ENCODE measurements at places on chromosomes 5 and 9. TPM values are rescaled to one million over a fixed set of nuclear protein-coding genes. Genes with fewer than 3 reads are reported as not detected.

The NSG2 gene
- polyA plus RNA-seq = 0.35 TPM

The CCDC127 gene
- 13.8 TPM for polyA plus RNA-seq

The GRXCR2 gene
- polyA plus RNA-seq = not detected

The PCDHB4 gene
- polyA plus RNA-seq = 1.9 TPM

The CD72 gene
- 3.6 TPM for polyA plus RNA-seq

The PCDHB10 gene
- 7.2 TPM for polyA plus RNA-seq

The ELOVL7 gene
- 20.3 TPM for polyA plus RNA-seq

The KIAA1958 gene
- 18.2 TPM for polyA plus RNA-seq

The IRX4 gene
- 0.48 TPM for polyA plus RNA-seq

The ANKRD18A gene
- 5.3 TPM for polyA plus RNA-seq

The CDC25C gene
- 11.7 TPM for polyA plus RNA-seq

The RELL2 gene
- polyA plus RNA-seq = 1.1 TPM

The TAS2R1 gene
- 0.42 TPM for polyA plus RNA-seq

The FRRS1L gene
- 2.3 TPM for polyA plus RNA-seq

GRCh38 chr5:127609011-127609410 is 39.9 kb upstream of the CTXN3 start:
- DNase-seq = no peak

- no peak for DNase-seq
Measured at GRCh38 chr9:38642951-38643814, 22.8 kb upstream of the ANKRD18A start.

- no peak for DNase-seq
Measured at GRCh38 chr9:88741335-88741734, 206.4 kb downstream of the NXNL2 start.

DNA sequence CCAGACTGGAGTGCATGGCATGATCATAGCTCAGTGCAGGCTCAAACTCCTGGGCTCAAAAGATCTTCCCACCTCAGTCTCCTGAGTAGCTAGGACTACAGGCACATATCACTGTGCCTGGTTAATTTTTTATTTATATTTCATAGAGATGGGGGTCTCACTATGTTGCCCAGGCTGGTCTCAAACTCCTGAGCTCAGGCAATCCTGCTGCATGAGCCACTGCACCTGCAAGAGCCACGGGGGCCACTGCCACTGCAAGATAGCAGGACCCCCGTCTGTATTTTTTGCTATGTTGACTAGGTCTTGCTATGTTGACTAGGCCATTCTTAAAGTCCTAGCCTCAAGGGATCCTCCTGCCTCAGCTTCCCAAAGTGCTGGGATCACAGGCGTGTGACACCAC is 6.5 kb downstream of the CYSTM1 start:
- no peak for DNase-seq

DNA sequence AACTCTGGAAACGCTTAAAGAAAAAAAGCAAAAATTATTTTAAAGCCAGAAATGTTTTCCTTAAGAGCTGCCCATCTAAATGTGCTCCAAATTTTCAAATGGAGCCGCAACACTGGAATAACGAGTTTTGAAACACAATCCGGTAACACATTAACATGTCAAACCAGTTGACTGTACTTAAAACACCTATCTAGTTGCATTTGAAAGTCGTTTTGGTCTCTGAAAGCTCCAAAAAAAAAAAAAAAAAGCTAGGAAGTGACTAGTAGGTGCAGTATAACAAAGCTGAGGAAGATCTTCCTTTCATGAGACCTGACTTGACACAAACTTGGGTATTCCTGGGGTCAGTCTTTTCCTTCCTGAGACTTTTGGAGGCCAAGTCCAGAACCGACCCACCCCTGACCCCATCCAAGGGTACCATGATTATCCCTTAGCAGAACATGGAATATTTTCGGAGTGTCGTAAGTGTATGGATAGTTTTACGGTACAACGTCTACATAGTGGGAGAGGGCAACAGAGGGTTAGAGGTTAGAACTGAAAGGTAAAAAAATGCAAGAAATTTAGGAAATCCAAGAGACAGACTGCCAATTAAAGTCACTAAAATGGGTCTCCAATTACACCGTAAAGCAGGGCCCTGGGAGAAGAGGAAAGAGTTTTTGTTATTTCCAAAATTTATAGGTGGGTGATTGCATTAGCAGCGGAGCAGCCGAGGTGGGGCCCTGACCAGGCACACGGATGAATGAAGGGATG is 812 bp downstream of the CETN3 start:
- DNase-seq = peak; percentile 30

DNA sequence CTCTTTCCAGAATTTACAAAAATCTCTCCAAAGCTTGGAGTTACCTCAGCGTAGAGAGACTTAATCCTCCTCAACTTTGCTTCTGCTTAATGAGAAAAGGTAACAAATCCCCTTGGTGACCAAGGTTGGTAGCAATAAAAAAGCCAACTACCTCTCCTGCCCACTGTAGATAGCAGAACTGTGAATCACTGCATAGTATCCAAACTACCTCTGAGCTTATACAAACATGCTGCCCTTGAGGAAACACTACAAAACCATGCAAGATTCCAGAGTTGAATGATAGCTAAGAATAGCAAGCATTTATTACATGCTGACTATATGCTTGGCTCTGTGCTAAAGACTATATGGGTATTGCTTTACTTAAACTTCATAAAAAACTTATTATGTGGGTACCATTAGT is 2.8 kb upstream of the ADAMTS12 start:
- DNase-seq = no peak

- no peak for DNase-seq
Measured at GRCh38 chr9:20508242-20508641, 114.1 kb downstream of the MLLT3 start.

DNA sequence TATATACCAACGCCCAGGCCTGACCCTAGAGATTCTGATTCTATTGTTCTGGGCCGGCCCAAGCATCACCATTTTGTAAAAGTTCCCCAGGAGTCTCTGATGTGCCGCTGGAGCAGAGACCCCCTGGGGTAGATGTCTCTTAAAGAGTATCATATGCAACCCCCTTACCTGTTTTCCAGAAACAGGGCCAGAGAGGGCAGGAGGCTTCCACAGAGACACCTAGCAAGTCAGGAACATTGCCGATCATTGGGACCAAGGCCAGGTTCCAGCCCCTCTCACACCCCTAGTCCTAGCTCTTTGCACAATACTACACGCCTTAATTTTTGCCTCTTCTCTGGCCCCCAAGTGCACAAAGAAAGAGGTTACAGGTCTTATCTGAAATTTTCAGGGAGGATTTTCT is 63.8 kb downstream of the TMOD1 start:
- DNase-seq = no peak

DNA sequence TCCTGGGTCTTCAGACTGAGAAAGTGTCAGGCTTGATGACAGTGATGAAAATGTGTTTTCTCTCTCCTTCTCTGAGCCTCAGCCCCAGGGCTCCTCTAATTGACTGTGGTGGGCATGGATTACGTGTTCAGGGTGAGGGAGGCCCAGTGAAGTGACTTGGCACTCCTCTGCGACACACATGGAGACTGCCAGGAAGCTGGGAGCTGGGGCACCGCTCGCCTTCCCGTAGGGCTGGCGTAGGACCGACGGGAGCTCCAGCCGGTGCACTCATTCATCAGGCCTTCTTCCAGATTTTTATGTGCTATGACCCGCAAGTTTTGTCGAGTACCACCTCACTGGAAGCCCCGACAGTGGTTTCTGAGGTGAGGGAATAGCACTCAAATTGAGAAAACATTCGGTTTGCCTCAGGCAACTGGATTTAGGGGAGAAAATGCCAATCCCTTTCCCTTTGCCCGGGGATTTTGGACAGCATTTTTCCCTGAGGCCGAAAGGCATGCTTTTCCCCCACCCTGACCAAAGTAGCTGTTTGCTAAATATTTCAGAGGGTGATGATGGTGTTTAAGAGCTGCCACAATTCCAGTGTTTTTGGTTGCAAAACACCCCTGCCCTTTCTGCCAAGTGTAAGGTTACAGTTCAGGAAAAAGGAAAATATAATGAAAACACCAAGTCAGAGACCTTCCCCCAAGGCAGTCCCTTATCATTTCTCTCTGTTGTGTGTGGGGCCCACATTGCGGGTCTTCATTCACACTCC is 83.7 kb downstream of the PCSK5 start:
- no peak for DNase-seq

- no peak for DNase-seq
Measured at GRCh38 chr5:64050296-64050695, 88.1 kb upstream of the HTR1A start.

DNA sequence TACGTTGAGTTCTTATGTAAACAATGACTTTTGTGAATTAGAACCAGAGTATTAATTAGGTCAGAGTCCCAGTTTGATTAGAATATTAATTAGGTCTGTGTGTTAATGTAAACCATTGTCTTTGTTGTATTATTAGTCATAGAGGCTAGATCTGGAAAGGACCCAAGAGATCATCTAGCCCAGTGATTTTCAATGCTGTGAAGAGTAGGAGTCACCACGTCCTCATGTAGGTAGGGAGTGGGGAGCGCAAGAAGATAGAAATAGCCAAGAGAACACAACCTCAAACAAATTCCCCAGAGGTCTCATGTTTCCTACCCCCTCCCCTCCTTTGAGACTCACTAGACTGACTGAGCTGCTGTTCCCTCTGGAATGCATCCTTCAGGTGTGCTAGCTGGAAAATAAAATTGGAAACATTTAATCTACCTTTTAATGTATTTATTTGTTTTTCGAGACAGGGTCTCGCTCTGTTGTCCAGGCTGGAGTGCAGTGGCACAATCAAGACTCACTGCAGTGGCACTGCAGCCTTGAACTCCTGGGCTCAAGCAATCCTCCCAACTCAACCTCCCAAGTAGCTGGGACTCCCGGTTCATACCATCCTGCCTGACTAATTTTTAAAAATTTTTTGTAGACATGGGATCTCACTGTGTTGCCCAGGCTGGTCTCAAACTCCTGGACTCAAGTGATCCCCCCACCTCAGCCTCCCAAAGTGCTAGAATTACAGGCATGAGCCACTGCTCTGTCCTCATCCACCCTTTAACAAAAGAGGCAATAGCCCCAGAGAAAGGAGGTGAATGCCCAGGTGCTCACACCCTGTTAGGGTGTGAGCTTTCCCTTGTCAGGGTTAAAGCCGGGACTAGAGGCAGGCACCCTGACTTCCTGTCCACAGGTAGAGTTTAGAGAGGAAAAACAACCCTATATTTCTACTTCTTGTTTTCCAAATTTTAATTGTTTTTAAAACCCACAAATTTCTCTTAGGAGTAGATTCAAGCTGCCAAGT is 92.9 kb downstream of the INIP start:
- DNase-seq = no peak

DNA sequence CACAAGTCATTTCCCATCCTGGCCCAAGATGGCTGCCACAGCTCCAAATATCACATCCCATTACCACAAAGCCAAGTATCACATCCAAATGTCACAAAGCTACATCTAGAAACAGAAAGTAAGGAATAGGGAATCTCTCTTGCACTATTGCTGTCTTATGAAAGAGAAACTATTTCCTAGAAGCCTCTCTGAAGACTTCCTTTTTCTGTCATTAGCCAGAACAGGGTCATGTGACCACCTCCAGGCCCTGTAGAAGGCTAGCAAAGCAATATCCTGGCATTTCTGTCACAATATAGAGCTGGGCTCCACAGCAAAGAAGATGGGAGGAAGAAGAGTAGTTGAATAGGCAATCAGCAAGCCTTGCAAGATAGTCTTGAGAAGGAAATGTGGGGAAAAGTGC is 99.2 kb downstream of the SH3TC2 start:
- no peak for DNase-seq

- DNase-seq = no peak
Measured at GRCh38 chr9:126123927-126124326, 202.7 kb upstream of the MVB12B start.
